ENCODE measurements at places on chromosomes 12 and 14.

DNA sequence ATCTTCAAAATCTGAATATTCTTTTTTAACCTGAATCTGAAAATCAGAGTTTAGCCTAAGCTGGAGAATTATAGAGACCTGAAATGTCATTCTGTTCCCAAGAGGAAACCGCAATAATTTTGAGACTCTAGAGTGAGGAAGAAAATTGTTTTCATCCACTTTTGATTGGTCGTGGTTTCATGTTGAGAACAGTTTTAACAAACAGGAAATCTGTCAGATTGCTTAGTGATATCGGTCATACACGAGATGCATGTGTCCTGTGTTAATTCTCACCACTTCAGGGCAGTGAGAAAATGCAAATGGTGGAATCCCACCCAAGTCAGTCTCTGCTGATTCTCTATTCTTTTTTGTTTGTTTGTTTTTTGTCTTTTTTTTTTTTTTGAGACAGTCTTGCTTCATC is 1498.5 kb upstream of the TMEM132C start:
- DNase-seq: no peak

- DNase-seq: no peak
Observed at GRCh38 chr12:24014915-24015832, 65.7 kb upstream of the SOX5 start.

DNA sequence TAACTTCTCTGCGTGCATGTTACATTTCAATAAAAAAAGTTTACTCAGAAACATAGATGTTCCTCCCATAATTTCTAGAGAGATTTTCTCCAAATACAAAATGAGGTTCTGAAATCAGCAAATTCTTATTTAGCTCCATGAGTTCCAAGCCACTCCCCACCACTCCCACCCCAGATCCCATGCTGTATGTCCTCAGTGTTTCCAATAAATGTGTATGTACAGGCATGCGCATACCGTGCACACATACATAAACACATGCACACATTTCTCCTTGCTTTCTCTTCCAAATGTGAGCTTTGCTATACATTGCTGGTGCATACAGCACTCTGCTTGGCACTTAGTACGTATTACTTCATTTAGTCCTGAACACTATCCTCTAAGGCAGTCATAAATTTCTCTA is 209.7 kb downstream of the MSRB3 start:
- no peak for DNase-seq

GRCh38 chr12:15708396-15709076 is 80.7 kb downstream of the EPS8 start:
- DNase-seq: no peak

GRCh38 chr12:3622822-3623690 is 129.9 kb downstream of the CRACR2A start:
- no peak for DNase-seq

DNA sequence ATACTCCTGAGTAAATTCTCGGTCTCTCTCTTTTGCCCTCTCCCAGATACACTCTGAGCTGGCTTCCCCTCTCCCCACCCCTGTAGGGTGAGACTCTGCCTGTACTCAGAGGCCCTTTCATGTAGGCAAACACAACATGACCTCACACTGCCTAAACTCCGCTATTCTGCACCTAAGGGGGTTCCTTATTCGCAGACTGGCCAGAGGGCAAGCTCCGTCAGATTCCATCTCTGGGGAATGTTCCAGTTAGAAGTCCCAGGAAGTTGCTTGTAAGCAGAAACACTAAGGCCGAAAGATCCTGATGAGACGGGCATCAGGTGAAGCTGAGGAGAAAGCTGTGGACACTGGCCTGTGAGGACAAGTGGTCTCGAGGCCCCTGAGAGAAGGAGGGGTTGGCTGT is 165.9 kb downstream of the KTN1 start:
- no peak for DNase-seq

GRCh38 chr14:78107166-78107565 is 63.0 kb upstream of the NRXN3 start:
- DNase-seq: no peak

GRCh38 chr12:74794522-74794921 is 256.9 kb downstream of the ATXN7L3B start:
- DNase-seq: no peak

GRCh38 chr14:23513818-23514643 is 37.5 kb downstream of the ZFHX2 start:
- DNase-seq: no peak

DNA sequence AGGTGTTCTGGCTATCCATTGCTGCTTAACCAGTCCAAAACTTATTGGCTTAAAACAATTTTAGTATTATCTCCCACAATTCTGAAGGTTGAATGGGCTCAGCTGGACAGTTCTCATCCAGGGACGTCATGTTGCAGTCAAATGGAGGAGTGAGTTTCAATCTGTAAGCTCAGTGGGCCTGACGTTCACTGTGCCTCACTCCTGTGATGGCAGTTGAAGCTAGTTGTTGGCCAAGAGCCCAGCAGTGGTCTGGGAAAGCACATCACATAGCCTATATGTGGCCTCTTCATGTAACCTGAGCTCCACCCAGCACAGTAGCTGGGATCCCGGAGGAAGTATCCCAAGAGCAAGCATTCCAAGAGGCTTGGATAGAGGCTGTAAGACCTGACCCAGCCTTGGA is 40.6 kb upstream of the CDKN3 start:
- DNase-seq: no peak

DNA sequence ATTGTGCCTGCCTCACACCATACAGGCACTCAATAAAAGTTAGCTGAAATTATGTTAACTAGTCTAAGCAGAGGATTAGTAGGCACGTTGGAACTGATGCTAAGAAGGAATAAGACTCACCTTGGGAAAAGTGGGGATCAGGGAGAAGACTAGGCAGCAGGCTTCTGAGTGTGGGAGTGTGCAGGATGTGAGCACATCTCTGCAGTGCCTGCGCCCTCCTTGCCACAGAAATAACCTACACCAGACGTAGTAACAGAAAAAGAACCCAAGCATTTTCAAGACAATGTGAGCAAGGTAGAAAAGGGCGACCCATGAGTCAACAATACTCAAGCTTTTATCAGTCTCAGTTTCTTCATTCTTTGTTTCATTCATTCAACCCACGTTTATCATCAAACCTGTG is 113.9 kb downstream of the CACNA1C start:
- DNase-seq: no peak

GRCh38 chr12:27462151-27462694 is 15.7 kb downstream of the SMCO2 start:
- DNase-seq: no peak

DNA sequence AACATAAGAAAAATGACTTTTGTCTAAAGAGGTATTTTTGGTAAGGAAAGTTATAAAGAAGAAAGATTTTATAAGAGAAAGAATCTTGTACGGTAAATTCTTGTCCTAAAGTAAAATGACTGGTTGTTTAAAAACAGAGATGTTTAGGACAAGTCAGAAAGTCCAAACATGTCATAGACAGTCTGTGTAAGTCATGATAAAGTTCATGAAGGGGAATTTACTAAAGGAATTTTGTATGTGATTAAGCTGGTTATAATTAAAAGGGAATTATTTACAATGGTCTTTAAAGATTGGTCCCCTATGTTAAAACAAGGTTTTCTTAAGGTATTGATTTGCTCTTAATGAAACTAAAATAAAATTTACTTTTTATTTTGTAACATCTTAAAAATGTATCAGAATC is 269.4 kb upstream of the CCDC196 start:
- DNase-seq: no peak

GRCh38 chr12:93440043-93440835 is 1.5 kb downstream of the UBE2N start:
- DNase-seq: no peak
